Forelimb muscle (tissue), 1 donor: ENCODE measurements at places on chromosomes 11 and 22. TPM values are rescaled to one million over a fixed set of nuclear protein-coding genes. Genes with fewer than 3 reads are reported as not detected.

DNA sequence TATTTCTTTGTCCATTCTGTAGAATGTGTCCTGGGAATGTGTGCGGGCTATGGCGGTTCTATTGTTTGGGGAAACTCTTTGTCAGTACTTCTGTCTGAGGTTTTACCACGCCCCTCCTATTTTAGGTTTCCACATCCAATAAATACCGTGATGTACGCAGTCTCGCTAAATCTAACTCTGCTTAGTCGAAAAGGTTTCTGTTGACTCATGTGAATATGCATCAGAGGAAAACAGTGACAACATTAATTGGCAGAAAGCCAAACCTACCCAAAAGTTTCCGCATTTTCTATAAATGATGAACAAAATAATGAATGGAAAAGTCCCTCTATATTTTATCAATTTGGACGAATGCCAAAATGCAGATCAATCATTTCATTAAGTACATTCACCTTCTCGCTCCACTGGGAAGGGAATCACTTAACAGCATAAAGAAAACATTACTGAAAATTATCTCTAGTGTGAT lies 143.4 kb downstream of the MAML2 start:
- no peak for DNase-seq

- no peak for DNase-seq
Measured at GRCh38 chr11:12130180-12130980, 20.0 kb downstream of the MICAL2 start.

- DNase-seq = no peak
Measured at GRCh38 chr11:77542296-77542695, 47.5 kb upstream of the AQP11 start.

- DNase-seq = no peak
Measured at GRCh38 chr11:127943152-127943551, 644.2 kb downstream of the ETS1 start.

GRCh38 chr11:102831489-102832440 lies 11.6 kb downstream of the MMP3 start:
- DNase-seq = peak; percentile 31

GRCh38 chr11:125312391-125312790 lies 147.8 kb downstream of the PKNOX2 start:
- DNase-seq = no peak

- no peak for DNase-seq
Measured at GRCh38 chr11:1868636-1869291, 15.9 kb downstream of the LSP1 start.

- no peak for DNase-seq
Measured at GRCh38 chr22:30220338-30221012, 26.1 kb downstream of the LIF start.

DNA sequence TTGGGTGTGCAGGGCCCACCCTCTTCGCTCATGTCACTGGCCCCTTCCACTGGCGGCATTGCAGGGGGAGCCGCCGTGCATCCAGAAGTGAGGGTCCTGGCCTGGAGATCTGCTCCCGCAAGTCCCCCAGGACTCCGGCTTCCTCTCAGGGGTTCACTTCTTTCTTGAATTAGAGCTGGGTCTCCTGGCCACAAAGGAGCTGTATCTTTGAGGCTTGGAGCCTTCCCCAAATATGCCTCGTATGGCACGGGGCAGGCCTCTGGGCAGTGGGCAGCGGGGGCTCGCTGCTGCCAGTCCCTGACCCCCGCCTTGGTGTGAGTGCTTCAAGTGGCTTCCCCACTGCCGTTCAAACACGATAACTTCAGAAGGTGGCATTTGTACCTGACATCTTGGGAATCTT lies 7.4 kb upstream of the IFITM3 start:
- no peak for DNase-seq

DNA sequence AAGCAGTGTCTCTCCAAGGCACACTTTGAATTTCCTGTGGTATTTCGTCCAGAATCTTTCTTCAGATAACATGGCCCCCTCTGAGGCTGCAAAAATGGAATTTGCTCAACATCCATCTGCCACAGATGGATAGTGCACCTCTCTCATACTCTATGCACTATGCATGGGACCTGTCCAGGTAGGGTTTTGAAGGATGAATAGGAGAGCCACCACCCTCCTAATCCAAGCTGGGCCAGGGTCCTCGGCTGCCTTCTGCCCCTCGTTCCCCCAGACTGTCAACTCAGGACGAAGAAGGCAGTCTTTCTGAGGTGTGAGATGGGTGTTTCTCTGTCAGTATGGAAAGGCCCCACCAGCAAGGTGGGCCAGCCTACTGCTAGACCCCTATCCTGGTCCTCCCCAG lies 56.4 kb downstream of the MN1 start:
- no peak for DNase-seq

DNA sequence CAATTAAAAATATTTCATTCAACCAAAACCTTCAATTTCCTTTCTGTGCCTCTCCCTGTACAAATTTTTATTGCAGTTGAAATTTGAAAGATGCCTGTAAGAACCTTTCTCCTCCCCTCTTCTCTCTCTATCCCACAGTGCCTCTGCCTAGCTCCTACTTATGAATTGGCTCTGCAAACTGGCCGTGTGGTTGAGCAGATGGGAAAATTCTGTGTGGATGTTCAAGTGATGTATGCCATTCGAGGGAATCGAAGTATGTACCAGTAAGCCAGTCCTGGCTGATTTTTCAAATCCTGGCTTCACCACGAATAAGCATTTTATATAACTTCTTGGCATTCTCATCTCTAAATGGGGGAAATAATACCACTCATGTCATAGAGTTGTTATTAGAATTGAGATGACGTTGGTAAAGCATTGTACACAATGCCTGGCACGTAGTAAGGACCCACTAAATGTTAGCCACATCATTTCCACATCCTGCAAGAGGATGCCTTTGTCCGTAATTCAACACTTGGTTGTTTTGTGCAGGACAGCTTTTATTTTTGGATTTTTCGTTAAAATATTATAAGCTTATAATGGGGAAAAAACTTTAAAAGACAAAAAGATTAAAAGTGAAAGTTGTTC lies 6.0 kb downstream of the DDX25 start:
- DNase-seq = no peak

- DNase-seq = peak; percentile 28
Measured at GRCh38 chr11:102347462-102348370, 702 bp downstream of the BIRC2 start.

- no peak for DNase-seq
Measured at GRCh38 chr22:37166675-37167066, 17.0 kb upstream of the IL2RB start.

DNA sequence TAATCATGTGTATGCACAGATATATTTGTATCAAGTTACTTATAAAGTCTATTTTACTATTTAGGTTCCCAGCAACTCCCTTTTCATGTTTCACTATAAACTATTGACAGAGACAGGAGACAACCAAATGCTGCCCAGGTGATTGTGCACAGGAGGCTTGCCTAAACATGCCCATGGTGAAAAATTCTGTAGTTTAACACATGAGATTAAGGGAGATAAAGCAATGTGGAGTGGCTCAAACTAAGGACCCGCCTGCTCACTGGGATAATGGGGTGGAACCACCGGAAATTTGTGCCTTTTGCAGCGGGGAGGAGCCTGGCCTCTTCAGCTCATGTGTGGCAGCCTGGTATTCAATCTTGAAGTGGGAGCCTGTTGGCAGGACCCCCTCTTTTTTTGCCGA lies 459.5 kb upstream of the CNTN5 start:
- no peak for DNase-seq

- DNase-seq = no peak
Measured at GRCh38 chr11:16993495-16993894, 20.7 kb downstream of the PLEKHA7 start.

- DNase-seq = no peak
Measured at GRCh38 chr22:34592123-34592740, 473.7 kb upstream of the ISX start.

GRCh38 chr11:132244846-132245245 lies 874.4 kb downstream of the NTM start:
- no peak for DNase-seq

CRYBB2 gene
- polyA plus RNA-seq = not detected

SYT9 gene
- polyA plus RNA-seq = 0.46 TPM

RASGRP2 gene
- polyA plus RNA-seq = 42.1 TPM

SLC22A25 gene
- not detected for polyA plus RNA-seq

IGF2 gene
- polyA plus RNA-seq = 3,671 TPM

ZDHHC13 gene
- polyA plus RNA-seq = 6.3 TPM

NXPE2 gene
- 0.16 TPM for polyA plus RNA-seq

PAMR1 gene
- 12.1 TPM for polyA plus RNA-seq

CTSW gene
- 1.3 TPM for polyA plus RNA-seq

CDON gene
- 24.4 TPM for polyA plus RNA-seq

PARVG gene
- polyA plus RNA-seq = 3.4 TPM

FGF3 gene
- polyA plus RNA-seq = not detected

OR52I1 gene
- polyA plus RNA-seq = not detected

CADM1 gene
- 22.8 TPM for polyA plus RNA-seq

CLMP gene
- 12.0 TPM for polyA plus RNA-seq

RFPL2 gene
- 0.16 TPM for polyA plus RNA-seq

OR51E2 gene
- 0.83 TPM for polyA plus RNA-seq

PGAP2 gene
- polyA plus RNA-seq = 24.7 TPM
